CD4-positive, alpha-beta T cell treated with Interleukin-4 for 4 hours (primary cell): ENCODE measurements at places on chromosomes 4 and X.

DNA sequence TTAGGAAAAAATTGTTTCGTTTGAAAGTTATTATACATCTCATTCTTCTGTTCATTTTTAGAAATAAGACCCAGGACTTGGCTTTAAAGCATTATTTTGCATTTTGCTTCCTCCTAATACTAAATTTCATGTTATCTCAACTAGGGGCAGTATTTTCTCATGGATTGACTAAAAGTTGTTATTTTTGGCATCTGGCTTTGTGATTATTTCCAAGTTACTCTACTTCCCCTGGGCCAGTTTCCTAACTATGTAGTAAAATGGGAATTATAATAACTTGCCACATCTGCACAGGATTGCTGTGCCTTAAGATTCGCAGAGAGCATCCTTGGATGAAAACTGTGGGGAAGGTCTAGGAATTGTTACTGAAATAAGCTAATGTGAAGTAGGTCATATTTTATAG lies 3.0 kb downstream of the RBPJ start:
- no peak for DNase-seq

- DNase-seq = no peak
Measured at GRCh38 chr4:26583538-26583864, 383 bp upstream of the TBC1D19 start.

GRCh38 chrX:110804446-110804845 lies 8.8 kb upstream of the CHRDL1 start:
- no peak for DNase-seq

GRCh38 chr4:150358691-150359090 lies 223.3 kb upstream of the MAB21L2 start:
- DNase-seq = no peak

DNA sequence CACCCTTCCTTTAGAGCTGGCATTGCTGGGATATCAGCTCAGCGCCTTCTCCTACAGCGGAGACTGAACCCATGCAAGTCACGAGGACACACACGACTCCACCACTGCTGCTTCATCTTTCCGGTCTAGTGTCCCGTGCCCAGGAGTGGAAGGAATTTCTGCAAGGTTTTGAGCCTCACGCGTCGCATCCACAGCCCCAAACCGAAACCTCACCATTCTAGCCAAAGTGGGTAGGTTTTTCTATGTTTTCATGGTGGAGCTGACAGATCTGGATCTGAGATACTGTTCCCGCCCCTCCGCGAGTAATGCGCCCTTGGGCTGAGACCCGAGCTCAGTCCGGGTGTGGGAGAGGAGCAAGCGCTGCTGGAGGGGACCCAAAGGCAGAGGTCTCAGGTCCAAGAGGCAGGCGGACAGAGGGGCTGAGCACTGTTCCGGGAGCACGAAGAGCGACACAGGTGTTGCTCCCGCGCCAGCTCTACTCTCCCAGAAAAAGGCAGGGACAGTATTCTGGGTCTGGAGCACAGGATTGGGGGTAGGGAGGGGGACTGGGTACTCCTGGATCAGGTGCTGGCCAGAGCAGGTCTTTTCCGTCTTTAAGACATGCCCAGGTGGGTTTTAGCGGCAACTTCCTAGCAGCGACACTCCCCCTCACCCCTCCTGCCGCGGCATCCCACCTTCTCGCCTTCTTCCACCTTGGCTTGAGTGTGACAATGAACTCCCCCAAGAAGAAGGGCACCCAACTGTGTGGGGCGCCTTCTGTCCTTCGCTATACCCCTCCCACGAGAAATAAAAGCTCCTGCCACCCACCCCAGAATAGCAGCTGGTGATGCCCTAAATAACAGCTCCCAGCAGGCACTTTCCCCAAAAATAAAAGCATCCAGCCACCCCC lies 1.8 kb downstream of the EPHA5 start:
- no peak for DNase-seq

GRCh38 chr4:74503580-74503979 lies 58.6 kb downstream of the AREG start:
- DNase-seq = no peak

GRCh38 chr4:46389301-46389775 lies 590 bp downstream of the GABRA2 start:
- no peak for DNase-seq

DNA sequence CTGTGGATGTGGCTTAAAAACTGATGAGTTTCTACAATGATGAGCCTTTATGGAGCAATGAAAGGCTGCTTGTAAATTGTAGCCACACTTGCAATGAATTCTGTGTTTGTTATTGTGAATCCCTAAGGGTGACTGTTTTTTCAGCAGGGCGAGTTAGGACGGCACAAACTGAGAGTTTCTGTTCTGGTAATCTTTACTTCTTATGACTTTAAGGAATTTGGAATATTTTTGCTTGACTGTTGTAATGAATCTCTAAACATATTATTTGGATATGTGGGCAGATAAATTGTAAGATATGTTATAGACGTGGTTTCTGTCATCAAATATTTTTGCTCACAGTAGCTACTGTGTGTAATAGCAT lies 22.2 kb downstream of the RBPJ start:
- no peak for DNase-seq
